ENCODE measurements at places on chromosomes 1 and 21.

GRCh38 chr1:241163363-241163762, 193.6 kb downstream of the RGS7 start:
- no peak for DNase-seq

DNA sequence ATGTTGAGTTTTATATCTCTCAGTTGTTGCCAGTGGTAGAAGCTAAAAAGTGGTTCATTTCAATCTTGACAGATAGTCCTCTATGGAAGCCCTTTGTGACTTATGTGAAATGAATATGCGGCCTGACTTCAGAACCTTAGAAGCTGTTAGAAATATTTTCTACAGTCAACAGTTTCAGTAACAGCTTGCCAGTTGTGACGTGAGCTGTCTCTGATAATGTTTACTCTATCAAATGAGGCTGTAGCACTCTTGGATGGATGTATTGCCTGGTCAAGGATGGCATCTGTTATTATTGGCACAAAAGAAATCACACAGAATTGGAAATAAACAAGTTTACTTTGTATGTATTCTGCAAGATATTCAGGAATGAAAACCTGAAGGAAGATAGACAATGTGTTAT, 31.9 kb downstream of the SNX7 start:
- no peak for DNase-seq

DNA sequence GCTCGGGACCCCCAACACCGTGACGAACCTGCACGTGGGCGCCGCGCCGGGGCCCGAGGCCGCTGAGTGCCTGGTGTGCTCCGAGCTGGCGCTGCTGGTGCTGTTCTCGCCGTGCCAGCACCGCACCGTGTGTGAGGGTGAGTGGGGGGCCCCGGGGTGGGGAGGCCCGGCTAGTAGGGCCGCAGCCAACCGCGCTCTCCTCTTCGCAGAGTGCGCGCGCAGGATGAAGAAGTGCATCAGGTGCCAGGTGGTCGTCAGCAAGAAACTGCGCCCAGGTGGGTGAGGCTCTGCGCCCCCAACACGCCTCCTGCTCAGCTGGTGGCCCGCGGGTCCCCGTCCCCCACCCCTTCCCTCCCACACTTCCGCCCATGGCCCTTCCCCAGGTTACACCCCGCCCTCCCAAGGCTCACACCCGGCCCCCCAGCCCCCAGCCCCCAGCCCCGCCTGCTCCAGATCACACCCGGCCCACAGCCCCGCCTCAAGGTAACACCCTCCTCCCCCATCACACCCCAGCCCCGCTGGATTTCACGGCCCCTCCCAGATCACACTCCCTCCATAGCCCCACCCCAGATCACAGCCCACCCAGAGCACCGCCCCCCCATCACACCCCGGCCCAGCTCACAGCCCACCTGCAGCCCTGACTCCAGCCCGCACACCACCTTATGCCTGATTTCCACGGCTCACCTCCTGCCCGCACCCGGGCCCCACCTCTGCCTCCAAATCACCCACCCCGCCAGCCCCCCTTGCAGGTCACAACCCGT, 2.4 kb upstream of the MMP23B start:
- no peak for DNase-seq

GRCh38 chr1:75985827-75986226, 53.6 kb upstream of the ASB17 start:
- DNase-seq, result no peak

DNA sequence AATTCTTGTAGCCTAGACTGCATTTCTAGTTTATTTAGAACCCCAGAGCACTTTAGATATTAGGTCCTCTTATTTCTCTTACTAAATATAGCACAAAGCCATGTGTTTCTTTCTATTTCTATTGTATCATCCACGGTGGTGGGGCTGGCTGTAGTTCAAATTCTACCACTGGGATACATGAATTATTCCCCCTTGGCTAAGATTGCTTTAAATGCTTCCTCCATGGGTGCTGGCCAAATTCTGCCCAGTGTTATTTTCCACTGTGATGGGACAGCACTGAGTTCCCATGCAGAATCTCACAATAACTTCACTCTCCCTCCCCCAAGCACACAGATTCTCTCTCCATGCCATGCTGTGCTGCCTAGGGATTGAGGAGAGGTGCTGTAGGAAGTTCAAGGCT, 41.5 kb upstream of the GBP6 start:
- no peak for DNase-seq

GRCh38 chr1:51203874-51204245, 32.2 kb upstream of the RNF11 start:
- no peak for DNase-seq

GRCh38 chr1:87542697-87543096, 214.0 kb downstream of the LMO4 start:
- DNase-seq, result no peak

GRCh38 chr1:178161516-178161915, 67.6 kb downstream of the RASAL2 start:
- no peak for DNase-seq

DNA sequence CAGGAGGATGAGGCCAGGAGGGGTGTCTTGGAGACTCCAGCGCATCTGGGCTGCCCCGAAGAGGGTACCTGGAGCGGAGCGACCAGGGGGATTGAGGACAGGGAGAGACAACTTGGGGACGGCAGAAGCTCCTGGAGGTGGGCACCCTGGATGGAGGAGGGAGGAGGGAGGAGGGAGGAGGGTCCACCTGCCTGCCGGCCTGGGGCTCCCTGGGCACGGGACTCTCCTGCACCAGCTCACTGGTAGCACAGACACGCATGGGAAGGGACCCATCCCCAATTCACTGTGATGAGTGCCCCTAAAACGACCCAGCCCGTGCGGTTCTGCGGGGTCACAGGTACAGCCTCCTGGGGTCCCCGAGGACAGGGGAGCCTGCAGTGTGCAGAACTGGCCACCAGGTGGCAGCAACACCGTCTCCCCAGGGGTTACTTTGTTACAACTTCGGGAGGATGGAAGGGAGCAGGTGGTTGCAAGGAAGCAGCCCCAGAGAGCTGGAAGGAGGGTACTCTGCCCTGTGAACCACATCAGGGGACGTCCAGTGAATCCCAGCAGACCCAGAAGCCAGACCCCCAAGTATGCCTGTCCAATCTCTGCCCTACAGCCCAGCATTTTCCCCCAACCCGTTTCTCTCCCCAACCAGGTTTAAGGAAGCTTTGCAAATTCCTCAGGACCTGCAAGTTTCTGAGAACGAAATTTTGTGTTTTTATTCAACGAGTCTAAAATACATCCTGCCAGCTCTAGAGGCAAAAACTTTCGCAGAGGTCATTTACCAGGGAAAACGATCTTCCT, 482.4 kb downstream of the NPHP4 start:
- peak; percentile 87 for DNase-seq

DNA sequence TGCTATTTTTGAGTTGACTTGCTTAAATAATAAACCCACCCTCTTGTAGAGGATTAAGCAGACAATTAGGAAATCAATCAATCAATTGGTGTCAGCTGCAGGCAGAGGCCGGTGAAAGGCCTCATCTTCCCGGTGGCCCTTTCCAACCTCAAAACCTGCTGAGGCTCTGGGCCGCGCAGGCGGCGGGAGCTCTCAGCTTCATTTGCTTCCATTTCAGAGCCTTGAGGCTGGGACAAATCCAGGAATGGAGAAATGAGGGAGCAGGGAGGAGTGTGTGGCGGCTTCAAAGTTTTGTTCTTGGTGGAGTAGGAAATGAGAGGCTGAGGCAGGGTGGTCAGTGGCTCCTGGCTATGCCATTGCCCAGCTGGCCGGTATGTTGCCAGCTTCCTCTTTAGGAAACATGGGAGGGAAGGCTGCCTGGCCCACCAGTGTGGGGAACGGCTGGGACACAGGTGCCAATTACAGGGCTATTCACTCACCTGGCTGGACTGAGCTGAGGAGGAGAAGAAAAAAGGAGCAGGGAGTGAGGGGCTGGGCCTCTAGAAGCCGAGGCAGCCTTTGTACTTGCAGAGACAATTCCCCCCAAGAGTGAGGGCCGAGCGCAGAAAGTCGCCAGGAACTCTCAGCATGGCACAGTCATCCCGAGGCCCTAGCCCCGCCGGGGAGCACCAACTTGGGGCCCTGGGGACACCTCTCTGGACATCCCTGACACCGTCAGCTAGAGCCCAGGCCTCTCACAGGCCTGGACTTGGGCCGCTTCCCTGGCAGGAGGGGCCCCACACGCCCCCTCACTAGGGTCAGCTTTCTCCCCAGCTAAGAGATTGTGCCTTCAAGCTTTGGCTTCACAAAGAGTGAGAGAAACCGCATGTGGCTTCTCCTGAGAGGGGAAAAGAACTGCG, 4.4 kb downstream of the POU3F1 start:
- DNase-seq, result no peak

DNA sequence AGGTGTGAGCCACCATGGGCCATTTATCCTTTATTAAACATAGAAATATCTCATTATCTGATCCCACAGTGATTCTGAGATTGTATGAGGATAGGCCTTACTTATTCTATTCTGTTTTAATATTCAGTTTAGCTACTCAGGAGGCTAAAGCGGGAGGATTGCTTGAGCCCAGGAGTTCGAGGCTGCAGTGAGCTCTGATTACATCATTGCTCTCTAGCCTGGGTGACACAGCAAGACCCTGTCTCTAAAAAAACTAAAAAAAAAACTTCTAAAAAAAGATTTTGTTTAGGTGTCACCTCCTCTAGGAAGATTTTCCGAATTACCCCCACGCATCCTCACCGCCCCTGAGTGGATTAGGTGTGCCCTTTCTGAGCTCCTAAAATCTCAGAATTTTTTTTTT, 14.3 kb upstream of the HNRNPU start:
- DNase-seq, result no peak

- DNase-seq, result peak; percentile 15
These were observed 290.4 kb downstream of the KCNT2 start for GRCh38 chr1:196317535-196318522.

DNA sequence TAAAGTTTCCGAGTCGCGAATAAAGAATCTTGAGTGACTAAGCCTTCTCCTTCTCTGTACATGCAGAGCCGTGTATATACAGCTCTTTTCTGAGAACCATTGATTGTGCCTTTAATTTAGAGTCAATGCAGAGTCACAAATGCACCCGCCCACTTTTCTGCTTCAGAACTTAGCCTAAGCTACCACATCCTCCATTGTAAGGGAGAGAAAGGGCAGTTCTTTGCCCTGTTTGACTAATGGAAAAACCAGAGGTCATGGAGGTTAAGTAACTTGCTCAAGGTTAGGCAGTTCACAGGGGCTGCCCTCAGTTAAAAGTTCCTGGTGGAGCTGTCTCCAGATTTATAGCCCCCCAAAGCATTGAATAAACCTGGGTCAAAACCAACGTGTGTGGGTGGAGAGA, 139.6 kb downstream of the TOMM20 start:
- DNase-seq, result peak; percentile 28

DNA sequence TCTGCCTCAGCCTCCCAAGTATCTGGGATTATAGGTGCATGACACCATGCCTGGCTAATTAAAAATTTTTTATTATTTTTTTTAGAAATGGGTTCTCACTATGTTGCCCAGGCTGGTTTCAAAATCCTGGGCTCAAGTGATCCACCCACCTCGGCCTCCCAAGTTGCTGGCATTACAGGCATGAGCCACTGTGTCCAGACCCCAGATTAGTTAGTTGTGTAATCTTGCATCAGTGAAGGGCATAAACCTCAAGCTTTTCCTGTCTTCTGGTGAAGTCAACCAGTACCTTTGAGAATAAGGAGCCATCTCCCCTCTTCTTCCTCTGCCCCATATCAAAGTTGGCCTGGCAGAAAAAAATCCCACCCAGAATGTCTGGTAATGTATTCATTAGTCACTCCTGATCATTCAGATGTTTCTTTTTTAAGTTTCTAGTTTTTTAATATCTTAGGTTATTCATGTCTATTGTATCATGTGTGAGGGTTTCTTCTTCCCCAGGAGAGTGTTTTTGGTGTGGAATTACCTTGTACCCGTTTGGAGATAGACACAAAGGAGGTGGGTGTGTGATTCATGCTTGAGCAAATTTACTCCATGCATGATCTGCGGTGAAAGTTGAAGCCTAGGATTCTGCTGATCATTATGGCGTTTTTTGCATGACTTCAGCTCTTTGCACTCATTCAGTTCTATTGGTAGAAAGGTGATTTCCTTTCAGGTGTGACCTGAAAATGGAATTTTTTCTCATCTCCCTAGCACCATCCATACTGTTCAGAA, 144.0 kb downstream of the FMN2 start:
- DNase-seq, result no peak

GRCh38 chr21:37560385-37560784, 193.8 kb downstream of the DYRK1A start:
- no peak for DNase-seq

- DNase-seq, result no peak
These were observed 24.8 kb downstream of the HSD11B1 start for GRCh38 chr1:209729436-209729835.

- DNase-seq, result peak; percentile 74
These were observed 5.9 kb downstream of the LMO4 start for GRCh38 chr1:87334351-87335174.

GRCh38 chr1:93448292-93448982, 519 bp downstream of the FNBP1L start:
- DNase-seq, result peak; percentile 73

GRCh38 chr21:25836396-25836795, 101.6 kb downstream of the GABPA start:
- DNase-seq, result no peak

DNA sequence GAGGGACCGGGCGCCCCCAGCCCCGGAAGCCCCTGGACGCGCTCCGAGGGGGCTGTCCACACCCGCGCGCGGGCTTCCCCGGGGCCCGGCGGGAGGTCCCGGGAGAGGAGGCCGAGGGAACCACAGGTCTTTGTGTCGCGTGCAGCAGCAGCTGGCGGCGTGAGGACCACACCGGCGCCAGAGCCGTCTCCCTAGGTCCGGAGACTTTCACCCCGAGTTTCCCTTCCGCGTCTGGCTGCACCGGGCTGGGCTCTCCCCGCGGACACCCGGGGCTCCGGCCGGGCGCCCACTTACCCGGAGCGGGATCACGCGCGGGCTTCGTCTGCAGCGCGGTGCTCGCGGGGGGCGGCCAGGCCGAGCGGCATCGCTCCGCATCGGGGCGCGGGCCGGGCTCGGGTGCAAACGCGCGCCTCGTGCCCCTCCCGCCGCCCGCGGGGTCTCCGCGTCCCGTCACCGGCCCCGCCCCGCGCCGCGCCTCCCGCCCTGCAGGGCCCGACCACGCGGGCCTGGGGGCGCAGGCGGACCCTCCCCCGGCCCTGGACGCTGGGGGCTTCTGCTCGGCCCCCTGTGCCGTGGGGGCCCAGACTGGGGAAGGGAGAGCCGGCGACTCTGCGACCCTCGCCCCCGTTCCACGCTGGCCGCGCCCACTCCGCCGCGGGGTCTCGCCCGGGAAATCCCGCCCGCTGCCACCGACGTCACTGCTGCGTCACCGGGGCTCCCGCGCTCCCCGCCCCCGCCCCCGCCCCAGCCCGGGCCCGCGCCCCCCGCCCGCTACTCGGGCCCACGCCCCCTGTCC, at the start of gene GNG4:
Gene GNG4 (minus strand): TSS at position 417 of the 796 bp plus-strand sequence. CDS start 65,946 bp downstream, outside the sequence.
- peak; percentile 80 for DNase-seq

GRCh38 chr1:230054092-230054749, 12.8 kb upstream of the GALNT2 start:
- no peak for DNase-seq
